ENCODE measurements at places on chromosomes 3 and 15.

DNA sequence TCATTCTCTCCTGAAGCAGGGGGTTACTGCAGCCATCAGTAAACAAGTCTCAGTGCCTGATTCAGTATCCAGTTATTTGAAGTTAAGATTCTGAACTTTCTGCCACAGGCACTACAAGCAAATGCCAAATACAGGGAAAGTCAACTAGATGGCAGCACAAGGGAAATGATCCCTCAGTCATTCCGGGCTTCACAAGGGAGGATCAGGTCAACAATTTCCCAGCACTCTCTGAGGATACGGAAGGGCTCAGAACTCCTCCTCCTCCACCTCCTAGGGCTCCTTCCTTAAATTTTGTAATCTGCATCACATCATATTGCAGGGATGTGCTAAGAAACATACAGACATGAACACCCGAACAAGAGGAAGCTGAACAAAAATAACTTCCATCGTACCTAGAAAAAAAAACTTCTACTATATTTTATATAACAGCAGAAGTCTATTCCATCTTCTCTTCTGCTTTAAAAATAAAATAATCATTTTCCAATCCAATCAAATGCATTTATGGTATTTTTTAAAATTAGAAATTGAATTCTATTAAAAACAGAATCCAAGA, 187.1 kb downstream of the FMN1 start:
- no peak for DNase-seq

DNA sequence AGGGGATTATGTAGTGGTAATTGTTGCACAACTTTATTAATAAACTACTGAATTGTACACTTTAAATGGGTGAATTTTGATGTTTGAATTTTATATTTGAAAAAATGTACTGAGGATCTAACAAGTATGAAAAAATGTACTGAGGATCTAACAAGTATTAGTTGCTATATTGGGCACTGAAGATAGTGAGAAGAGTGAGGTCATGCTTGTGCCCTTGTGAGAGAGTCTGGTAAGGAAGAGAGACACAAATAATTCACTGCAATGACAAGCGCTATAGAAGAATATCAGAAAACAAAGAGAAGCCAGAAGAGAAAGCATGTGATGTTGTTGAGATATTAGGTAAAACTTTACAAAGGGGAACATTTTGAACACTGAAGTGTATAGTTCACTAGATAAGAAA, 137.6 kb downstream of the DTWD1 start:
- DNase-seq = no peak

GRCh38 chr3:88180398-88180999, 30.7 kb downstream of the C3orf38 start:
- no peak for DNase-seq

DNA sequence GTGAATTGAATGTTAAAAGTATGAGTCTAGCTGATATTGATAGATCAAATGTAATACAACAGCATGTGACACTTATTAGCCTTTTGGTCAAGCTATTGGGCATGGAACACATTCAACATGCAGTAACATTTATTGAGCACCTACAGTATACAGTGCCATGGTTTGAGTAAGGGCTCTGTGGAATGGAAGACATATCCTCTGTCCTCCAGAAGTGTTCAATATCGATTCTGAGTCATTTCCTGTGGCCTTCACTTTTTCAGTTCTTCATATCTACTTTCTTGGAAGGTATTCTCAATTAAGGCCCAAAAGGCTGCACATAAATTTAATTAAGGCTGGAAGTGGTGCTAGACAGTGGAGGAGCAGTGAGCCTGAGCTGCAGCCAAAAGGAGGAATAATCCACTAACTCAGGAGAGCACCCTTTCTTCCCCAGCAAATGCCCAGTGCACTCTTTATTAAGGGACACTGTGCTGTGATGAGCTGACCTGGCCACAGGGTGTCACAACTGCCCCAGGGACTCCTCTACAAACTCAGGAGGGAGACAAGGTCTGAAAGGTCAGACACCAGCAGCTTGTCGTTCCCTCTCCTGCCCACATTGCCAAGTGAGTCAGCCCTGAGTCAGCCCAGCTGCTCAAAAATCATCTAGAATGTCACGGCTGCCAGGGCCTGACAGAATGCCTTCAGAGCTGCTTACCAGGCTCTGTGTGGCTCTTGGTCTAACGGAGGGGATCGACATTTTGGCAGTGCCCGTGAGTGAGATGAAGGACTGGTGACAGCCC, 544.8 kb downstream of the AGBL1 start:
- no peak for DNase-seq

DNA sequence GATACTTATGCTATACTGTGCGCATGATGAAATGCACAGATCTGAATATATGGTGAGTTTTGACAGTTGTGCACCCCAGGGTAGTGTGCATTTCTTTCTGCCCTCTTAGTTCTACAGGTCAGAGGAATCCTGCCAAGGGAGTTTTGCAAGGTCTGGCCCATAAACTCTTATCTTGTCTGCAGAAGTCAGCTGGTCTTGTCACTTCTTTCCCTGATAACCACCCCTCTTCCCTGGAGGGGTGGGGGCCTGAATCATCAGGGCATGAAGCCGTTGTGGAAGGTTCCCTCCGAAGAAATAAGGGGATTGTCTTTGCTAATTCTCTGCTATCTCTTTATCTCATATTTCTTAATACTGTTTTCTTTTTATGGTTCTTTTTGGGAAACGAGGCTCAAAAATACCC, 30.4 kb downstream of the TRIM71 start:
- no peak for DNase-seq

All from D721Med (cell line).